Head of caudate nucleus (tissue), 42 donors: ENCODE measurements at places on chromosomes 4 and X.
A peak's percentile ranks its signal among the peaks of the same experiment; 100 is the strongest.

- no peak for DNase-seq
Observed at GRCh38 chr4:8919651-8920288, 48.1 kb upstream of the HMX1 start.

DNA sequence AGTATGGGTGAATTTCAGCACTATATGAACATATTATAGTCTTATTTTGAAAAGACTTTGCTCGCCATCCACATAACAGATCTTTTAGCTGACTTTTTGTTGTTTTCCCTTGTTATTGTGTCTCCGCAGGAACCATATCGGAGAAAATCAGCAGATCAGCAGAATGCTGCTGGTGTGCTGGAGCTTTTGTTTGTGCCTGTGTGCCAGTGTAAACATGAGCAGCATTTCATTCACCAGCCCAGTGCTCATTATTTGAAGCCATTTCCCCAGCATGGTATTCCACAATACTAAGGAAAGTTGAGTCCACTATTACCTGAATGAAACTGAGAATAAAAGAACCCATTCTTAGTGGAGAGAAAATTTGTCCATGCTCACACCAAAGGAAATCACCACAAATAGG lies 261.8 kb upstream of the ARX start:
- no peak for DNase-seq

GRCh38 chr4:78020677-78021076 lies 36.4 kb upstream of the FRAS1 start:
- DNase-seq, result no peak

- no peak for DNase-seq
Observed at GRCh38 chr4:113576947-113577678, 184.4 kb downstream of the CAMK2D start.

DNA sequence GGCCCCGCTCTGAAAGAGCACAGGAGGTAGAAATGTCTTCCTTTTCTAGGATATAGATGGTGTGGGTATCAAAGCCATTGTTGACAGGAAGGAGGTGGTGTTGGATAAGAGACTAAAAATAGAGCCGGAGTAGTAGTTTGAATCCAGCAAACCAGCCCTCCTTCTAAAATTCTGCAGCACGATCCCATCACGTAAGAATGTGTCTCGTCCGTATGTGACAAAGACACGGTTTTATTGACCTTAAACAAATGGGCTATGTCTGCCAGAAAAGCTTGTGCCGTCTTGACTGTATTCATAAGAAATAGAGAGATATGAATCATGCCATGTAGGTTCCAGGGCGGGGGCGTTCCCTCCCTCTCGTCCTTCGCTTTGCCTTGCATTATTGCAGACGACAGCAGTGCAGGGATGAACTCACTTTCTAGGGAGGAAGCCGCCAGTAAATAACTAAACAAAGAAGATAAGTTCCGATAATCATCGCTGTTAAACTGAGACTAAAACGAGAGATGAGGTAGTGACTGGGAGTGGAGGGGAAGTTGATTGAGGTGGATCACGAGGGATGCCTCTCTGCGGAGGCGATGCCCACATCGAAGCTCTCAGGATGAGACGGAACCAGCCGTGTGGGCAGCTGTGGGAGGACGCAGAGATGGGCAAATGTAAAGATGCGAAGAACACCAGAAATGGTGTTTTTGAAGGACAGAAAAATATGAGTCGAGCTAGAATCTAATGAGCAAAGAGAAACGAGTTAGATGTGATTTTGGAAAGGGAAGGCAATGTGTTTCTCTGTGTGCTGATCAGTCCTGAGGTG lies 3.4 kb downstream of the TENM3 start:
- DNase-seq, result peak; percentile 73

DNA sequence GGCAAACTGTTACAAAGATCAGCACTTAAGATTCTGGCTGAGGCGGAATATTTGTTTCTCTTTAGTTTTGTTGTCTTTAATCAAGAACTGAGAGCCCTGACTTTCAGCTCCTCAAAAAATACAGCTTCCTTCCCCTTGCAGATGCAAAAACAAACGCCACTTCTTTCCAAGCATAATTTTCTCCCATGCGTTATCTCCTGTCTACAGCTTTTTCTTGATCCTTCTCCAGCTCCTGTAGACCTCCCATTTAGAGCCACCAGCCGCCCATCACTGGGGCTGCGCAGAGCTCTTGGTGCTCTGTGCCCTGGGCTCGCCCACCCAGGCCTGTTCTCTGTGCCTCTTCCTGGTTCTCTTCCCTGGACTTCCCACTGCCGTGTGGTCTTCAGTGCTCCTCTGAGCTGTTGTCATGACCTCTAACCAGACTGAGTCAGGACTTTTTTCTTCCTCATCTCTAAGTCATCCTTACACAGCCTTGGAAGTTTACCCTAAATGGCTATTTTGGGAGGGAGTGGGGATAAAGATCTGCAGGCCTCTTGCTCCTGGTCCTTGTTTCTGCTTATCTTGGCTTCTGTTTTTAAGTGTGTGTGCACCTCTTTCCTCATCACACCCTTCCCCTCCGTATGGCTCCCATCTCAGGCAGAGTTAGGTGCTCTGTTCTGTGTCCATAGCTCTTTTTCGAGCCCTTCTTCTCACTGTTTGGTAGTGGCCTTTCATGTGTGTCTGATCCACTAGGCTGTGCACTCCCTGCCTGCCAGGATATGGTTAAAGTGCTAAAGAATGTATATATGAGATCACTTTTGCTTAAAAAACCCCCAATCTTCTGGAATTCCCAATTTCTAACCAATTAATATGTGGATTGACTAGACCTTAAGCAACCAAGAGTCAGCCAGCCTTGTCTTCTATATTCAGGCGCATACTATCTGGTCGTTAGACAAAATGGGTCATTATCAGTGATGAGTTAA lies 122.5 kb downstream of the PTTG2 start:
- DNase-seq, result no peak

DNA sequence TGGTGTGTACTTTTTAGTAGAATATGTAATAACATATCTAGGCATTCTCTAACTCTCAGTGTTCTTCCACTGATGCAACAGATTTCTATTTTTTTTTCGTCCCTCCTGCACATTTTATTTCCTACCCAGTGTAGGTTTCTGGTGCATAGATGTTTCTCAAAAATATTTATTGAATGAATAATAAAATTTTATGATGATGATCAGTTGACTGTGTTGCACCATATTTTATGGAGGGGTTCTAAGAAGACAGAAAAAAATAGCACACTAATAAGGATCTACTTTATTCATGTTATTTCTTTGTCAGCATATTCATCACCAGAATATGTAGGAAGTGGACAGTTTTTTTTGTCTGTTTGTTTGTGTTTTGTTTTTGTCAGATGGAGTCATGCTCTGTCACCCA lies 2529.3 kb downstream of the ARAP2 start:
- DNase-seq, result no peak

GRCh38 chrX:24561121-24561520 lies 86.0 kb downstream of the PCYT1B start:
- DNase-seq, result no peak

- no peak for DNase-seq
Observed at GRCh38 chrX:69600182-69600581, 15.7 kb upstream of the EDA start.

DNA sequence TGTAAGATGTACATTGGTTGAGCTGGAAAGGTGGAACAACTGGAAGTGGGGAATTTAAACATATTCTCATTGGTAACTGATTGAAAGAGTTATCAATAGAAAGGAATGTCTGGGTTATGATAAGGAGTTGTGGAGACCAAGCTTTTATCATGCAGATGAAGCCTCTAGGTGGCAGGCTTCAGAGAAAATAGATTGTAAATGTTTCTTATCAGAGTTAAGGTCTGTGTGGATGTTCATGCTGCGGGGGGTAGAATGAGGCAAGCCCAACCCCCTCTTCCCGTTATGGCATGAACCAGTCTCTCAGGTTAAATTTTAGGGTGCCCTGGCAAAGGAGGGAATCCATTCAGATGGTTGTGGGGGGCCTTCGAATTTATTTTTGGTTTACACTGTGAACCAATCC lies 16.0 kb downstream of the ARSD start:
- no peak for DNase-seq

GRCh38 chr4:68570122-68570507 lies 6.0 kb downstream of the UGT2B17 start:
- no peak for DNase-seq

DNA sequence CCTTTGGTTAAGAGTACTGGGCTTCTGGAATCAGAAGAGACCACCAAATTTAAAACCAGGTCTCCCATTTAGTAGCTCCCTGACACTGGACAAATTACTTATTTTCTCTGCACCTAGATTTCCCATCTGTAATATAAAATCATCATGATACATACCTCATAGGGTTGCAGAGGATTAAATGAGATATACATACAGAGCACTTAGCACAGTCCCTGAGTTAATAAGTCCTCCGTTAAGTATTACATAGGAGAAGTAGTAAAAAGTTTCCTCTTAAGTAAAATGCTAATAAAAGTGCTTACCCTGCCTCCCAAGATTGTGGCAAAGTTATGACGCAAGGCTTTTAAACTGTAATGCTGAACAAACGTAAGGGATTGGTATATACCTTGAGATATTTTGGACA lies 539 bp upstream of the CHIC1 start:
- DNase-seq, result no peak

- DNase-seq, result no peak
Observed at GRCh38 chr4:165628572-165628971, 244.5 kb upstream of the TLL1 start.

GRCh38 chr4:131499141-131499873 lies 1649.8 kb upstream of the PCDH10 start:
- no peak for DNase-seq

DNA sequence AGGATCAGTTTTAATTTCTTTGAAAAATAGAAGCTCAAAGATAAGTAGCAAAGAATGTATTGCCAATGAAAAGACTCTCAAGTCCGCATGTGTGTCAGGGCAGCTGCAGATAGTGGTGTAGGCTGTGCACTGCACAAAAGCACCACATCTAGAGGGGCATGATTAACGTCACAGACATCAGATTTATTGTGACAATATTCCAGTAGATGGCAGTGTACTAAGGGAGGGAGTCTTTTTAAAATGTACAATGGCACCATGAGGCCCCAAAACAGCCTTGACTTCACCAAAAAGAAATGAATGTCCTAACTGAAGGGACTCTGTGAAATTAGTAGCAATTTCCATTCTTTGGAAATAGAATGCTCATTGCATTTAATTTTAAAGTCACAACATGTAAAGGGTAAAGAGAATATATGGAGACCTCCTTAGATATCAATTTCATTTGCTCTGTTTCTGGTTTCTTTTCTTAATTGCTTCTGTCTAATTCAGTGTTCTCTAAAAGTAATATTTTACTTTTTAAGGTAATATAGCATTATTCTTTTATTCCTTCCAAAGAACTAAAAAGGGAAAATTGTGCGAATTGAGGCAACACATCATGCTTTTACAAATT lies 98.4 kb downstream of the ZNF827 start:
- DNase-seq, result peak; percentile 22

GRCh38 chr4:149676076-149676475 lies 139.6 kb downstream of the IQCM start:
- DNase-seq, result no peak

- no peak for DNase-seq
Observed at GRCh38 chr4:26323821-26324220, 3.0 kb downstream of the RBPJ start.

GRCh38 chr4:5721923-5722322 lies 10.9 kb downstream of the EVC start:
- DNase-seq, result no peak

GRCh38 chr4:10173754-10174749 lies 57.5 kb upstream of the WDR1 start:
- no peak for DNase-seq

- DNase-seq, result no peak
Observed at GRCh38 chr4:111701102-111701501, 444.2 kb upstream of the FAM241A start.

DNA sequence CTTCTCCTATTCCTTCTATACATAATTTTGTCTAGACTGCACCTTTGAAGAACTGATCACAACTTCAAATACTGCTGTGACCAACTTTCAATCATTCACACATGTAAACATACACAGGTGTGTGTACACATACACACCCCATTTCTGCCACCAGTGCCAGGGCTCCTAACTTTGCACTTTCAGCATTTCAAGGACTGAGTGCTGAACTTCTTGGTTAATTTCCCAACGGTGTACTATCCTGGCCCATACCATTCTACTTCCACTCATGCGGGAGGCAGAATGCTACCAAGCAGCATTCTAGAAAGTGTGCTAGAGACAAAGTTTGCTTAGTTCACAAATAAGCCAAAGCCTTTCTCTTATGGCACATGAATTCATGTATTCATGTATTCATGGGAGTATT lies 51.2 kb downstream of the RPGR start:
- DNase-seq, result no peak

GRCh38 chr4:165700855-165701254 lies 172.2 kb upstream of the TLL1 start:
- DNase-seq, result no peak

GRCh38 chrX:110216027-110216426 lies 101.9 kb downstream of the AMMECR1 start:
- DNase-seq, result no peak

DNA sequence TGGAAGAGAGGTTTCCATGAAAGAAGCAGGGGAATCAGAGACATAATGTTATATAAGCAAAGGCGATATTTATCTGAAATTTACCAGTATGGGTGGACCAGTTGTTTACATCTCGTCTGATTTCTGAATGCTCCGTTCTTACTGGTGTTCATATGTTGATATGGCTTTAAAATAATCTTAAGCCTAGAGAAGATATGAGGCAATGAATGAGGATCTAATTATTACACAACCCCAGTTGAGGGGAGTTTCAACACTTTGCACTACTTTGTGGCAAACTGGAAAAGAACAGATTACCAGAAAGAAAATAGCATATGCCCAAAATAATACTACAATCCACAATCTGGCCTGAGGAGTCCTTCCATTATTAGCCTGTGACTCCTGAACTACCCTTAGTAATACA lies 263.3 kb upstream of the MAGEB2 start:
- DNase-seq, result no peak

- DNase-seq, result no peak
Observed at GRCh38 chr4:140937866-140938265, 181.7 kb upstream of the TBC1D9 start.

DNA sequence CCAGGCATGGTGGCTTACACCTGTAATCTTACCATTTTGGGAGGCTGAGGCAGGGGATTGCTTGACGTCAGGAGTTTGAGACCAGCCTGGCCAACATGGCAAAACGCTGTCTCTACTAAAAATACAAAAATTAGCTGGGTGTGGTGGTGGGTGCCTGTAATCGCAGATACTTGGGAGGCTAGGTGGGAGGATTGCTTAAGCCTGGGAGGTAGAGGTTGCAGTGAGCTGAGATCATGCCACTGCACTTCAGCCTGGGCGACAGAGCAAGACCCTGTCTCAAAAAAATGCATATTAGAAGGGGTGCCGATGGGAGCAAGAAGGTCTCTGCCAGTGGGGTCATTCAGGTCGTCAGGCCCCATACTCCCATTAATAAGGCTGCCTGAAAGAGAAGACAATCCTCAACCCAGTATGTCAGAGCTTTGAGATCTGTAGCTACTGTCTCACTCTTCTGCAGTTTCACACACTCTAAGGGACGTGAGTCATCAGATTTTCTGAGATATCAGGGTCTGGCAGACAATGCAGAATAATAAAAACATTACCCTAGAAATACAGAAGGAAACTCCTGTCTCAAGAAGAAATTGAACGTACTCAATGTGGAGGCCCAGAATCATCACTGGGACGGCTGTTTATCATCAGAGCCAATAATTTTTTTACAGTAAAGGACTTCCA lies 176.7 kb upstream of the FAT1 start:
- no peak for DNase-seq
